ENCODE measurements at places on chromosomes 5 and 9.

DNA sequence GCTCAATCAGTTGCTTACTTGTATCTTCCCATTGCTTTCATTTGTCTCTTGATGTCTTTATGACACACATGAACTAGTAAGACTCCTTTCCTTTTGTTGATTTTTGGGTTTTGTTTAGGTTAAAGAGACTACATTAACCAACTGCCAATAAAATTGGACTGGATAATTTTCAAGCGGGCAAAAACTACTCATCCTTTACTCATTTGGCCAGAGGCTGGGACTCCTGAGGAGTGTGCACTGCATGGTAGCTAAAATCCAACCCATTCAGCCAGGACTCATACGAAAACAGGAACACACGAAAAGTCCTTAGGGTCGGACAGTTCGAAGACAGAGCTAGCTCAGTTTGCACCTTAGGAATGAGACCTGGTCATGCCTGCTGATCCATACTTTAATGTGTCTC, 6.0 kb downstream of the SLC46A2 start:
- no peak for DNase-seq

- no peak for DNase-seq
Measured at GRCh38 chr9:100058699-100059579, 39.9 kb downstream of the ERP44 start.

GRCh38 chr9:19231126-19231903, 822 bp downstream of the DENND4C start:
- peak; percentile 16 for DNase-seq

GRCh38 chr9:24413651-24414050, 132.0 kb downstream of the IZUMO3 start:
- DNase-seq: peak; percentile 20

GRCh38 chr5:35483780-35484179, 133.9 kb upstream of the SPEF2 start:
- no peak for DNase-seq

- peak; percentile 82 for DNase-seq
Measured at GRCh38 chr9:5838884-5839571, 6.1 kb upstream of the ERMP1 start.

DNA sequence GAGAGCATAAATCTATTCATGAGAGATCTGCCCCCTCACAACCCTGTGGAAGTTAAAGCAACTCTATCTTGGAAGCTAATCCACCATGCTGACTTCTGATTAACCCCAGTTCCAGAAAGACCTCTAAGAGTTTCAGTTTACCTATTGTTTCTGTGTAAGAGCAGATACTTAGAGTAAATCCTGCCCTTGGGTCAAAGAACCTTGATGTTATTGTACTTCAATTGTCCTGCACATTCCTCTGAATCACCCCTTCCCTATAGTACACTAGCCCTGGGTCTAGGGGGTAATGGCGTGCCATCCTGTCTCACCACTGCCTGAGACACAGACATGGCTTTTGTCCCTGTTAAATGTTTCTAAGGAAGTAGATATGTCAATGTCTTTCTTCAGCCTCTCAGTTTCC, 138.6 kb downstream of the CAAP1 start:
- no peak for DNase-seq

DNA sequence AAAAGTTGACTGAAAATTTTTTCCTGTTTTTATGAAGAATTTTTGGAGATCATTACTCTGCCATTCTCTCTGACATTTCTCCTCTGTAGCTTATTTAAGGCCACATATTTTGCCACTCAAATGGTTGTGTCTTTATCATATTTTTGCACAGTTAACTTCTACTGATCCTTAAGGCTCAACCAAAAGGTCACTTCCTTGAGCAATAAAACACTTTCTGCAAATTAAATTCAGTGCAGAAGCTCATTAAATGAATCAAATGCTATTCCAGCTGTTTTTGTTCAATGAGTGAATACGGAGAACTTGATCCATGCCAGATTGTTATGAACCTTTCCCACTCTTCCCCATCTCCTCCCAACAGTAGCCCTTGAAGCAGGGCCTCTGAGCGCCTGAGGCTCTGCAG, 93.8 kb upstream of the EPB41L4A start:
- DNase-seq: no peak

DNA sequence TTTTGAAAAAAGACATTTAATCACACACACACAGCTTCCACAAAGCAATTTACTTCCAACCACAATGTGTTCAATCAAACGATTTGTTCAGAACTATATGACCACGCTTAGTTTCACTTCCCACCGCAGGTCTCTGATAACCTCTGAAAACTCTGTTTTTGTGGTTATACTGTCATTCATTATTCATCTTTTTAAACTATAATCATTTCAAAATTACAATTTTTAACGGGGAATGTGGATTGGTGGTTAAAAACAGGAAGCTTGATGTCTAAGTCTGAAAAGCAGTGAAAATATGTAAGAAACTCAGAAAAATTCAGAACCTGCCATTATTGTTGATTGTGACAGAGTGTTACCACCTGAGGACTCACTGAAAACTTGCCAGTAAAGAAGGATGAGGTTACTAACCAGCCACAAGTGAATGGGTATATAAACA, 12.7 kb upstream of the TMEM174 start:
- peak; percentile 20 for DNase-seq

DNA sequence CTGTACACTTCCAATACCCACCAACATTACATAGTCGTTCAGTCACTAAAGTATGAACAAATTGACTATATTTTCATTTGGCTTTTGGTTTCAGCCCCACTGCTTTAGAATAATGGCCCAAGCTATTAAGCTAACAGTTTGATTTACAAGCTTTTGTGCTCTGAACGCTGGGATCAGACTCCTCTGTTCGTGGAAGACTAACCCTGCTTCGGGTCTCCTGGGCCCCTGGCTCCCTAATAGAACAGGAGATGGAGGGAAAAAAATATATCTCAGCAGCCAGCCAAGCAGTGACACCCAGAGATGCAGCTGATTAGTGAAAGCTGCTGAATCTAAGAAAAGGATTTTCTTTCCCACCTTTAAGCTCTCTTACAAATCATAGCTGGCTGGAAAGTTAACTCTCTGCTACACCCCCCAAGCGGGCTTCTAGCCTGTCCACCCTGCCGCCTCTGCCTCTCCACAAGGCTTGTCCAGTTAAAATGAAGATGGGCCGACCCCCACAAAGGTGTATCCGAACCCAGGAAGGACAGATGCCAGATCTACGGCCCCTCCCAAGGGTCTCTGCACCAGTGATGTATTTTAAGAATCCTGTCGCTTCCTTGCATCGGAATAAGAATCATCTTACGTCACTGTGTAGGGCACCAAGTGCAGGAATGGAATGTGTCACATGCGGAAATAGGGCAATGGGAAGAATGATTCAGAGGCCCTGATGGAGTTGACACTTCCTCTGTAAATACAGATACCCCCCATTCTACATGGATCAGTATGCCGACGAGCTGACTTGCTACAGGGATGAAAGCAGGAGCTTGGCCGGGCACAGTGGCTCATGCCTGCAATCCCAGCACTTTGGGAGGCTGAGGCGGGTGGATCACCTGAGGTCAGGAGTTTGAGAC, 33.4 kb upstream of the BARHL1 start:
- DNase-seq: peak; percentile 52

DNA sequence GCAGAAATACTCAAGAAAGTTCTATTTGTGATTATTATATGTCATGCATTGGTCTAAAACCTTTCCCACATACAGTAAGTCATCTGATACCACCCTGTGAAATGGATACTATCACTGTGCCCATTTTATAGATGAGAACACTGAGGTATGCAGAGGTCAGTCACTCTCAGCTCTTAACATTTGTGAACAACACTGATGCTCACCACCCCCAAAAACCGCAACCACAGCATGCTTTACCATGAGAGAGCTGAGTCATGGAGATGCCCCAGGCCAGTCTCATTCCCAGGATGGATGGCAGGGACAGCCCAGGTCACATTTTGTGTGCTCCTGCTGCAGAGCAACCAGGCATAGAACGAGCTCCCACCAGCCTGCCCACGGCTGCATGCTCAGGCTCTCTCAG, 53.5 kb upstream of the IRX1 start:
- DNase-seq: peak; percentile 65

Data from HT1080 (cell line).